ENCODE measurements at places on chromosomes 16 and 17.
A peak's percentile ranks its signal among the peaks of the same experiment; 100 is the strongest.

- DNase-seq, result no peak
Observed at GRCh38 chr17:70040336-70040735, 34.7 kb upstream of the KCNJ16 start.

- no peak for DNase-seq
Observed at GRCh38 chr16:56479469-56479868, 28.1 kb downstream of the OGFOD1 start.

DNA sequence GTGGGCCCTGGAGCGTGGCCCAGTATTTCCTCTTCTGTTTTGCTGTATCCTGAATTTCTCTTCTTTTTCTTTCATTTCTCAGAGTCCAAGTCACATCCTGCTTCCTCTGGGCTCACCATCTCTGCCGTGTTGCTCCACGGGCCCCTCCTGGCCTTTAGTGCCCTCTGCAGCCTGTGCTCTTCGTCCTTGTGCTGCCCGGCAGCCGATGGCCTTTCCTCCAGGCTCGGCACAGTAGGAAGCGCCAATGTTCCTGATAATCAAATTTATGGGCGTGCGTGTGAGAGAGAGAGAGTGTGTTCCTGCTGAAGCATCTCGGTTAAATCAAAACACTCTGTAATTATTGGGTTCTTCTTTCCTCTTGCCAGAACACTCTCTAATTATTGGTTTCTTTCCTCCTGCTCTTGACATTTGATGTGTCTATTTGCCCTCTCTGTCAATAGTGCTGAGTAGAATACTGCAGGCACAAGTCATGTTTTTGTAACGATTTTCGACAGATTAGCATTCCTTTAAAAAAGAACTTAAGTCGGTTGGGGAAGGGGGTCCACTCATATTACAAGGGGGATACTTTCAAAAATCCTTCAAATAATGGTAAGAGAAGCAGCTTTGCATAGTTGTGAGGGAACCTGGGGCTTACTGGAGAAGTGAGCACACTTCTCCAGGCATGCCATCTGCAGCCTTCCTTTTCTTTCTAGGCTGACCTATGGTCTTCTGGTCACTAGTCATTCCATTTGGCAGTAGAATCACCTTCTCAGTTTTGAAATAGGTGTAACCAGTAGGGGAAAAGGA lies 126.6 kb downstream of the RPTOR start:
- no peak for DNase-seq

- no peak for DNase-seq
Observed at GRCh38 chr17:61458421-61459141, 6.4 kb downstream of the TBX4 start.

DNA sequence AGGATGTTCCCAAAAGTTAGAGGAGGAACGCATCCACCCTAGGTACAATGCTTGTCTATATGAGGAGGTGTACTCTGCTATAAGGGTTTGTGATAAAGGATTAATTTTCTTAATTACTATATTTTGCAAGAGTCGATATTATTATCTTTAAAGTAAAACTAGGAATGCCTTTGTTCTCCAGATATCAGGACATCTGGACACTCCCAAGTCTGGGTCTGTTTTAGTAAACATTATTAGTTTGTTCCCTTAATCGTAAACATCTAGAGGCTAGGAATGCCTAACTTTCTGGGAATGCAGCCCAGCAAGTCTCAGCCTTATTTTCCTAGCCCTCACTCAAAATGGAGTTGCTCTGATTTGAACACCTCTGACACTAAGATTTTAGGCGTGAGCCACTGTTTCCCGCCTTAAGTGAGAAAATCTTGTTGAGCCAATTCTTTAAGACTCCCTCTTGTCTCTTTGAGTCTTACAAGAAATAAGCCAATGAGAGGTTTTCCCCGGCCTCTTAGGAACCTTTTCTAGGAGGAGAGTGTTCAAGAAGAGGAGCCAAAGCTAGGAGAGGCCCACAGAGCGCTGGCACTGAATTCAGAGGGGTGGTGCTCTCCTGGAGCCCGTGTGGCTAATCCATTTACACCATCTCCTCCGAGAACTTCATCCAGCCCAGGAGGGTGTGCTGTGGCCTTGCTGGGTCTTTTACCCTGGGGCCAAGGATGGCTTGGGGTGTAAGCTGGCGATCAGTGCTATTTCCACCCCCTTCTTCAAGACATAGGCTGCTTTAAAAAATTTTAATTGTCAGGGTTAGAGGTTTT lies 40.9 kb downstream of the SMARCE1 start:
- no peak for DNase-seq

DNA sequence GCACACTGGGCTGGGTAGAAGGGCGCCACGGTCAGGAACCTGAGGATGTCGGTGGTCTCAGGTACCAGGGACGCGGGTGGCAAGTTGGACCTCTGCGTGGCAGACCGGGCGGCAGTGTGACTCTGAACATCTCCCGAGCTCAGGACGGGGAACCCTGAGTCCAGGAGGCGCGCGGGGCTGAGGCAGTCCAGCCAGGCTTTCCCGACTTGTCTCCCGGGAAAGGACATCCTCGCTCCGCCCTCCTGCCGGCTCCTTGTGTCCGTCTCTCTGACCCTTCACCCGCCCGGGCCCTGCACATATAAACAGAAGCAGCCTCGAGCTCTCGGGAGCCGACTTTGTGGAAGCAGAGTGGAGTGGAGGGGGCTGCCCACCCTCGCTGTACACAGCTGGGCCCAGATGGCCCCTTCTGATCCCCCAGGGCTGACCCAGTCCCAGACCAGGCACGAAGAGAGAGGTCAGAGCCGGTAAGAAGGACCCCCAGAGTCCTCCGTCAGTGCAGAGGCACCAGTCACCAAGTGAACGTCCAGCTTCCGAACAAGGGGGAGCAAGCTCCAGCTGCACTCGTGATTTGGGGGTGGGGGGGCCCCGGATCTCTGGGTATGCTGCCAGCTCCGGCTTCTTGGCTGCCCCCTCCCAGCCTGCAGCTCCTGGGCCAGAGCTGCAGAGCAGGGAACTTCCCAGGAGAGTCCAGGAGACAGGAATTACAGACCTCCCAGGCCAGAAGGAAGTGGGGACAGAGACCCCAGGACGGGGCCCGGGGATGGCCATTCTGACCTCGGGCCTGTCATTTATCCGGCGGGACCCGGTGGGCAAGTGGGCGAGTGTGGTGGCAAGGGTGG lies 8.5 kb upstream of the P2RX1 start:
- DNase-seq, result no peak

- DNase-seq, result peak; percentile 86
Observed at GRCh38 chr17:8745586-8746500, 1.2 kb upstream of the CCDC42 start.

DNA sequence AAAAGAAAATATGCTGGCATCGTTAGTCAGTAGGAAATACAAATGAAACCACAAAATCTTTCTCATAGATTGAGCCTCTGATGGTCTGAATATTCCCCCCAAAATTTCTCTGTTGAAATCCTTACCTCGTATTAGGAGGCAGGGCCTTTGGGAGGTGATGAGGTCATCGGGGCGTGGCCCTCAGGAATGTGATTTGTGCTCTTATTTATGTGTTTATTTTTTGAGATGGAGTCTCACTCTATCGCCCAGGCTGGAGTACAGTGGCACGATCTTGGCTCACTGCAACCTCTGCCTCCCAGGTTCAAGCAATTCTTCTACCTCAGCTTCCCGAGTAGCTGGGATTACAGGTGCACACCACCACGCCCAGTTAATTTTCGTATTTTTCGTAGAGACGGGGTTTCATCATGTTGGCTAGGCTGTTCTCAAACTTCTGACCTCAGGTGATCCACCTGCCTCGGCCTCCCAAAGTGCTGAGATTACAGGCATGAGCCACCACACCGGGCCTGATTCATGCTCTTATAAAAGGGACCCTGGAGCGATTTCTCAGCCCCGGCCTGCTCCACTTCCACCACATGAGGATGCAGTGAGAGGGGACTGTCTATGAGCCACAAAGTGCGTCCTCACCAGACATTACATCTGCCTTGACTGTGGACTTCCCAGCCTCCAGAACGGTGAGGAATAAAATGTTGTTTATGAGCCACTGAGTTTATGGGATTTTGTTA lies 53.1 kb downstream of the DNAH17 start:
- DNase-seq, result no peak

DNA sequence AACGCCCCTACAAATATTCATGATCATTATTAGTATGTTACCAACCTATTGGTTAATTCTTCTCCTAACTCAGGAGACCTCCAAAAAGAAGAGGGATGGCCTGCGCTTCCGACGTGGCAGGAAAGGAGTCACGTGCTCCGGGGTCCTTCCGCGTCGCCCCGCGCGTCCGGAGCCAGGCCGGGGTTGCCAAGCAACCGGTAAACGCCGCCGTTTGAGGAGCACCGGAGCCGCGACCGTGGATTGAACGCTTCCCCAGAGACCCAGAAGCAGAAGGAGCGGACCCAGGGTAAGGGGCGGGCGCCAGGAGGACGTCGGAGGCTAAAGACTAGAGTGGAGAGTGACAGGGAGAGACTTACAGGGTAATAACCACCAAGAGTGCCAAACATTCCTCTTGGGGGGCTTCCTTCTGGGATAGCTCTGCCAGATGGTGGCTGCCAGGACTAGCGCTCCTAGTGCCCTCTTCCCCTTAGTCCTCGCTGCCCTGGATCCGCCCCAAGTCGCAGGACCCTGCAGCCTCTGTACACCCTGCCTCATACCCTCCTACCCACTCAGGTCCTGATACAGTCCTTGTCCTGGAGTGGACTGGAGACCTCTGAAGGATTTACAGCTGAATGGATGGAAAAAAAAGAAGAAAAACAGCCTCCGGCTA lies at the start of gene DNAI2:
TSS of gene DNAI2 (plus strand) at position 175 of the 649 bp plus-strand sequence. CDS start 7,584 bp downstream, outside the sequence.
- DNase-seq, result no peak

- no peak for DNase-seq
Observed at GRCh38 chr16:13178318-13178717, 276.9 kb downstream of the SHISA9 start.

DNA sequence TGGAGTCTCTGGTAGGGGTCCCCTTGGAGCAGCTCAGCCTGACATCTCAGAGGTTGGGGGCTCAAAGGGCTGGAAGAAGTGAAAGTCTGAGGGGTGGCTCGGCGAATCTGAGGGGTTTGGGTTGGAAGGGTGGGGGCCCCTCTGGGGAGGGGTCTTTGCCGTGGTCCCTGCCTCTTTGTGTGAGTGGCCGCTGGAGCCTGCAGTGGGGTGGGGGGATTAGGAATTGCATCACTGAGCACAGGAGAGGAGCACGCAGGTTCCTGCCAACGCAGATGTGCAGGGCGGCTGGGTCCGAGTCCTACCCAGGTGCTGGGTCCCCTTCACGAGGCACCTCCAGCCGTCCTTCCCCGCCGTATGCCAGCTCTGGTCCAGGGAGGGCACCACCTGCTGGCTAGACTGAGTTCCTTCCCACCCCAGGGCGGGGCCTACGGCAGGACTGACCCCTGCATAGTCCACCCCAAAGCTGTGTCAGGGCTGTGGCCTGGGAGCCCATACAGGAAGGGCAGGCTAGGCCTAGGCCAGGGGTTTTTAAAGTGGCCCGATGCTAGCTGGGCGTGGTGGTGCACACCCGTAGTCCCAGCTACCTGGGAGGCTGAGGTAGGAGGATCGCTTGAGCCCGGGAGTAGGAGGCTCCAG lies 9.9 kb downstream of the FMNL1 start:
- no peak for DNase-seq

DNA sequence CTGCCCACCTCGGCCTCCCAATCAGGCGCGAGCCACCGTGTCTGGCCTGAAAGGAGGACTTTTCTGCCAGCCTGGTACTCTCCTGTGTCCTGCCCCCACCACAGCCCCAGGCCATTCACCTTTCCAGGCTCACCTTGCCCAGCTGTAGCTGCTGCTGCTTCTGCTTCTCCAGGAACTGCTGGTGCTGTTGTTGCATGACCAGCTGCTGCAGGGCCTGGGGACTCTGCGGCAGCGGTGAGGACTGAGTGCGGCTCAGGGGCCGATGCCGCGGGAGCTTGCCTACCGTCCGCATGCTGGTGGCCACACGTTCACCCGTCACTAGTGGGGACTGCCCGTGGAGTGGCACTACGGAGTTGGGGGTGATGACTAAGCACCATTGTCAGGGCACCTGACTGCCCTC lies 17.7 kb downstream of the G6PC3 start:
- DNase-seq, result no peak

GRCh38 chr17:73093286-73093685 lies 798 bp upstream of the SLC39A11 start:
- no peak for DNase-seq

DNA sequence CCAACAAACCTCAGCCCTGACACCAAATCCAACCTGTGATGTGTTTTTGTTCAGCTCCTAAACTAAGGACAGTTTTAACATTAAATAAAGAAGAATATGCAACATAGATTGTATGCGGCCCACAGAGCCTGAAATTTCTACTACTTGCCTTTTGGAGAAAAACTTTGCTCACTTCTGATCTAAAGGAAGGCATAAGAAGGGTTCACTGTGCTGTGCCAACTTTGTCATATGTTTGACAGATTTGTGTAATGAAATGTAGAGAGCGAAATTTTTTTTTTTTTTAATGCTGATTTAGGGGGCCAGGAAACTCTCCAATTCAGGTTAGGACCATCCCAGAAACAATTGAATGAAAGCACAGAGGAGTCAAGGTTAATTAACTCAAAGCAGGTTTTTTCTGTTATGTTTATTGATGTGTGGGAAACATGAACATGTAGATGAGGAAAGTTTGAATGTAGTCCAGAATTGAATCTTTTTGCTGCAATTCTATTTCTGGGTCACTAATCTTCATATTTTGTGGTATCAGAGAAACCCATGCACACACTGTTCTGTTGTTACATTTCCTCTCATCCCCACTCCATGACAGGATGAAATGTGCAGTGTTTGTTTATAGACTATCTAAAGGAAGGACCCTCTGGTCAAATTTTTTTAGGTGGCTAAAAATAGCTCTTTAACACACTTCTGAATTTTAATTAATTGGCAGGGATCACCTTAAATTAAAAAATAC lies 71.5 kb downstream of the TAOK1 start:
- no peak for DNase-seq

GRCh38 chr17:33178681-33179080 lies 114.4 kb downstream of the ASIC2 start:
- DNase-seq, result no peak

GRCh38 chr16:4692460-4693295 lies 684 bp upstream of the NUDT16L1 start:
- DNase-seq, result no peak

DNA sequence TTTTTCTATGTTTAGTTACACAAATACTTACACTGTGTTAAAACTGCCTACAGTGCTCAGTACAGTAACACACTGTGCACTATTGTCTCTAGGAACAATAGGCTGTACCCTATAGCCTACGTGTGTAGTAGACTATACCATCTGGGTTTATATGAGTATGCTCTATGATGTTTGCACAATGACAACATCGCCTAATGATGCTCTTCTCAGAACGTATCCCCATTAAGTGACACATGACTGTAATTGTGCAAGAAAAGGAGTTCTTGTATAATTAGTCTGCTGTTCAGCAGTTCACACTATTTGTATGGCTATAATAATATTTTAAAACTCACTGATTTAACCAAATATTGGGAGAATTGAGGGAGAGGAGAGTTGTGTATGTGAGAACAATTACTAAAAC lies 173.7 kb downstream of the TRIM37 start:
- DNase-seq, result no peak

Data from activated CD4-positive, CD25-positive, alpha-beta regulatory T cell treated with anti-CD3 and anti-CD28 coated beads, Interleukin-2, amount 50 U/mL, for 72 hours (primary cell).